ENCODE measurements at places on chromosomes 7 and 10.

GRCh38 chr7:39042670-39043069 is 65.0 kb downstream of the POU6F2 start:
- no peaks in the 10 kb centered on the region for H3K36me3 ChIP-seq
- no peak overlapping the region for H3K4me3 ChIP-seq
- H3K4me1 ChIP-seq, result no peaks in the 10 kb centered on the region
- no peak for DNase-seq
- H3K27me3 ChIP-seq, result no peaks in the 10 kb centered on the region
- H3K27ac ChIP-seq, result no peak overlapping the region

DNA sequence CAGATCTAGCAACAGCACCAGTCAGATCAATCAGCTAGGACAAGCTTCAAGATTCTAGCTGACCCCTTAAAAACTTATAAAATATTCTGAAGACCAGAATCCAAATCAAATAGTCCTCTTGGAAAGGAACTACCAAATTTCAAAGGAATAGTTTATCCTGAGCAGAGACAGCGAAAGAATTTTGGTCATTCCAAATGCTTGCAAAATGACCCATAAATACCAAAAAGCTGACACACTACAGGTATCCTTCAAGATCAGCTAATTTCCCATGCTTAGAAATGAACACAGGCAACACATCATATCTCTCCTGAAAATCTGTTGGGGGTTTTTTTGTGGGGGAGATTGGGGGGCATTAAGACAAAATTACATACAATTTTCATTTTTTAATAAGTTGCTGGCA is 78.8 kb downstream of the PDSS1 start:
- no peak overlapping the region for H3K27ac ChIP-seq
- no peaks in the 10 kb centered on the region for H3K27me3 ChIP-seq
- DNase-seq, result no peak
- H3K4me1 ChIP-seq, result peaks cover 60% of the 10 kb centered on the region
- H3K4me3 ChIP-seq, result no peak overlapping the region

- peak within 1 kb of the TSS; percentile 79 for H3K4me3 ChIP-seq
- H3K27ac ChIP-seq, result no peak within 1 kb of the TSS
- peaks cover 83% of the 10 kb centered on the region for H3K27me3 ChIP-seq
- peaks cover 9% of the 10 kb centered on the region for H3K4me1 ChIP-seq
- peaks cover 6% of the 10 kb centered on the region for H3K36me3 ChIP-seq
Measured at GRCh38 chr7:130733931-130734814, at the start of gene KLF14. KLF14 (minus strand) TSS chr7:130734207; CDS start chr7:130734033, 174 bp downstream.

DNA sequence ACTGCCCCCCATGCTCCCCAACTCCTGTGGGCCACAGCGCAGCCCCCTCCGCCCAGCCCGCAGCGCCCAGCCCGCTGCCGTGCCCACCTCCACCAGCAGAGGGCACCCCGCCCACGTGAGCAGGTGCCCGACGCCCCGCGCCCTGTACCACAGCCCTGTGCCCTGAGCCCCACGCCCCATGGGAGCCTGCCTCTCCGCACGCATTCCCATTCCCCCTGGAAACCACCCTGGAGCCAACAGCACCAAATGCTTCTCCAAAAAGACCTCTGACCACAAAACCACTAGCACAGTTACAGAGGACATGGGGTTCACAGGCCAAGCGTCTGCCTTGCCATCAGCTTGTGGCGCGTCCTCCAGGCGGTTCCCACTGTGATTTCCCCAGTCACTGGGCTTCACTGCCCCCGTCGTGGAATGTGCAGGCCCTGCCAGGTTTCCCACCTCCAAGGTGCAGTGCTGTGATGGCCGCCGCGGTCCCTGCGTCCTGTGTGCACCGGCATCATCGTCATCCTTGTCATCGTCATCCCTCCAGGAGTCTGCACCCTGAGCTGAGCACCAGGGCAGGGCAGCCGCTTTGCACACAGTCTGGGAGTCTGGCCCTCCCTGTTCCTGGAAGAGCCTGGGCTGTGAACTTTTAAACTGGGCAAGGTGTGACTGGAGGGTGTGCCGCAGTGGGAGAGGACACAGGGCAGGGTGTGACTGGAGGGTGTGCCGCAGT is 61.7 kb downstream of the PWWP2B start:
- peak; percentile 65 for DNase-seq
- no peak overlapping the region for H3K27ac ChIP-seq
- no peak overlapping the region for H3K4me3 ChIP-seq
- peaks cover 1% of the 10 kb centered on the region for H3K4me1 ChIP-seq
- no peaks in the 10 kb centered on the region for H3K27me3 ChIP-seq

- no peak overlapping the region for H3K27ac ChIP-seq
- H3K27me3 ChIP-seq, result no peaks in the 10 kb centered on the region
- no peaks in the 10 kb centered on the region for H3K36me3 ChIP-seq
- no peak overlapping the region for H3K4me3 ChIP-seq
- no peaks in the 10 kb centered on the region for H3K4me1 ChIP-seq
Measured at GRCh38 chr10:127315888-127316287, 119.5 kb upstream of the INSYN2A start.

DNA sequence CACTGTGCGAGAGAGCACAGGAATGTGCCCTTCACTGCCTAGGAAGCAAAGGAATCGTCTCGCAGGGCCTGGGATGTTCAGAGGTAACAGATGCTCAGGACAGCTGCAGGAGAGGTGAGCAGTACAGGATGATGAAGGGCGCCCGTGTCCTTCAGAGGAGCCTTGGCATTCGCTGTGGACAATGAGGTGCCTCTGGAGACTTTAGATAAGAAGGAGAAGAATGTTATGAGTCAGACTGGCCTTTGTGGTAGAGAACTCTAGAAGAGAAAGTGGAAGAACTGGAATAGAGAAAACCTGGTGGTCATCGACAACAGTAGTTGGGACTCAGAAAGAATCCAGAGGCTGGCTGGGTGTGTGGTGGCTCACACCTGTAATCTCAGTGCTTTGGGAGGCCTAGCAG is 64.4 kb upstream of the LEP start:
- H3K27me3 ChIP-seq, result peaks cover 21% of the 10 kb centered on the region
- H3K4me3 ChIP-seq, result no peak overlapping the region
- H3K4me1 ChIP-seq, result peaks cover 2% of the 10 kb centered on the region
- DNase-seq, result no peak
- no peaks in the 10 kb centered on the region for H3K36me3 ChIP-seq

DNA sequence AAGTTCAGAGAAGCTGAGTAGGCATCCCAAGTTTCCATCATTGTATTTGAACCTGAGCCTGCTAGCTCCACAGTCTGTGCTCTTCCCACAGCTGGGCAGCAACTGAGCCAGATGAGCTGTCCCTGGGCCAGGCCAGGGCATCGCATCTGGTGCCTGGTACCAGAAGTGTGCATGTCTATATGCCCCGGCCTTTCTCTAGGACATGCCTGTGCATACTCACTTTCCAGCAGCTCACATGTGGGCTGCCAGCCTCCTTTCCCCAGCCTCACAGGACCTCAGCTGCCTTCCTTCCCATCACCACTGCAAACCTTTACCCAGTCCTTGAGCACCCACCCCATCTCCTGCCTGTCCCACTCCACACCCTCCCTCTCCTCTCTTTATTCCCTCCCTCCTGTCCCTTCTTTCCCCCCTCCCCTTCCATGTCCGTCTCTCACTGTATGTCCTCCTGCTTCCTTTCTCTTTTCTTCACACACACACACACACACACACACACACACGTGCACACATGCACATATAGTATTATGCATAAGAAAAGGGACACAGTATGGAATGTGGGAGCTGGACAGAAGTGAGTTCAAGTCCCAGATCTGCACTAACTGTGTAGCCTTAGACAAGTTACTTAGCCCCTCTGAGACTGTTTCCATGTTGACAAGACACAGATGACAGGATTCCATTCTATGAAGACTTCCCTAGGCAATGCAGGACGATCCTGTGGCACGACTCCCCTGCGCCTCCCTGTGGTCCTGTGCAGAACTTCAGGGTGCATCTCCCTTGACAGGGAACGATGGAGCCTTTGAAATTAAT is 10.9 kb downstream of the CDHR1 start:
- H3K36me3 ChIP-seq, result no peaks in the 10 kb centered on the region
- no peak overlapping the region for H3K4me3 ChIP-seq
- H3K27ac ChIP-seq, result no peak overlapping the region
- H3K4me1 ChIP-seq, result no peaks in the 10 kb centered on the region
- peaks cover 6% of the 10 kb centered on the region for H3K27me3 ChIP-seq
- DNase-seq, result peak; percentile 59

DNA sequence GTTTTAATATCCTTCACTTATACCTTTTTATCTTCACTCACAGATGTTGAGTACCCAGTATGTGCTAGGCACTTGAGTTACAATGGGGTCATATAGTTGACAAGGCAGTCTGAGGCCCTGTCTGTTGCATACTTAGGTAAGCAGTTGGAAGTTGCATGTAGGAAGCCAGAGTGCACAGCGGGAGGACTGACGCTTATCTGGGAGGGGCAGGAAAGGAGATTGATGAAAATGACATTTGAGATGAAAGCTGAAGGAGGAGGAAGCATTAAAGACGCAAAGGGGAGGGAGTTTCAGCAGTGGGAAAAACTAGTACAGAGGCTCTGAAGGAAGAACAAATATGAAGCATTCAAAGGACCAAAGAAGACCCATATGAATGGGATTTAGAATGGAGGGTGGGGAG is 266.2 kb downstream of the HTR7 start:
- H3K27me3 ChIP-seq, result peaks cover 14% of the 10 kb centered on the region
- no peak for DNase-seq
- no peaks in the 10 kb centered on the region for H3K36me3 ChIP-seq
- no peak overlapping the region for H3K27ac ChIP-seq
- no peaks in the 10 kb centered on the region for H3K4me1 ChIP-seq
- H3K4me3 ChIP-seq, result no peak overlapping the region

GRCh38 chr7:25369786-25370185 is 141.5 kb upstream of the NPVF start:
- no peaks in the 10 kb centered on the region for H3K4me1 ChIP-seq
- no peak overlapping the region for H3K27ac ChIP-seq

- H3K36me3 ChIP-seq, result peaks cover 25% of the 10 kb centered on the region
- no peak overlapping the region for H3K4me3 ChIP-seq
- no peak overlapping the region for H3K27ac ChIP-seq
- no peaks in the 10 kb centered on the region for H3K4me1 ChIP-seq
Measured at GRCh38 chr10:79308969-79309665, 38.2 kb upstream of the PPIF start.

- H3K36me3 ChIP-seq, result no peaks in the 10 kb centered on the region
- no peak overlapping the region for H3K4me3 ChIP-seq
- H3K27me3 ChIP-seq, result peaks cover under 1% of the 10 kb centered on the region
Measured at GRCh38 chr7:122132341-122132740, 11.7 kb downstream of the AASS start.

GRCh38 chr7:44972562-44972961 is 6.3 kb downstream of the MYO1G start:
- H3K4me1 ChIP-seq, result peaks cover 26% of the 10 kb centered on the region
- H3K36me3 ChIP-seq, result peaks cover 57% of the 10 kb centered on the region
- peak overlapping the region; percentile 56 for H3K27ac ChIP-seq

GRCh38 chr7:143458681-143459080 is 15.4 kb downstream of the TAS2R60 start:
- H3K27ac ChIP-seq, result no peak overlapping the region
- no peak for DNase-seq
- no peaks in the 10 kb centered on the region for H3K27me3 ChIP-seq
- H3K4me3 ChIP-seq, result no peak overlapping the region
- H3K36me3 ChIP-seq, result peaks cover 5% of the 10 kb centered on the region

- H3K4me3 ChIP-seq, result no peak overlapping the region
- H3K4me1 ChIP-seq, result no peaks in the 10 kb centered on the region
- no peaks in the 10 kb centered on the region for H3K36me3 ChIP-seq
- no peak overlapping the region for H3K27ac ChIP-seq
Measured at GRCh38 chr7:83502636-83503035, 146.3 kb downstream of the SEMA3E start.

GRCh38 chr7:5419539-5420066 is 4.0 kb downstream of the TNRC18 start:
- H3K27ac ChIP-seq, result no peak overlapping the region
- H3K4me1 ChIP-seq, result peaks cover 15% of the 10 kb centered on the region
- H3K4me3 ChIP-seq, result peak overlapping the region; percentile 37
- DNase-seq, result no peak
- peaks cover 87% of the 10 kb centered on the region for H3K27me3 ChIP-seq
- no peaks in the 10 kb centered on the region for H3K36me3 ChIP-seq

DNA sequence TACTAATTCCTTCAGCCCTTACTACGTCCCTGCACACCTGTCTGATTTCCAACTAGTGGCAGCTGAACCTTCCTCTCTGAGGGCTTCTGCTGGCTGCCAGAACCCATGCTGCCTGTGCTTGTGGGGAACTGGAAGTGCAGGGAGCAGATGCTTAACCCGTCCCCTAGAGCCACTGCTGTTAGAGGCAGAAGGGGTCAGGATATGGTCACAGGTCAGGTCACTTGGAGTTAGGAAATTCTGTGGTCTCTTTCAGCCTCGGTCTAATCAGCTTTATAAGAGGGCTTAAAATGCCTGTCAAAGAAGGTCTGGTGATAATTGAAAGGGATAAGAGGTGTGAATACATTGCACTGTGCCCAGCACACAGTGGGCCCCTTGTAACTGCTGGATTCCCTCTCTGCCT is 82.0 kb downstream of the PLPP4 start:
- H3K4me1 ChIP-seq, result no peaks in the 10 kb centered on the region
- no peak for DNase-seq
- H3K4me3 ChIP-seq, result no peak overlapping the region

- H3K27me3 ChIP-seq, result no peaks in the 10 kb centered on the region
- H3K4me1 ChIP-seq, result peaks cover 31% of the 10 kb centered on the region
- H3K4me3 ChIP-seq, result no peak overlapping the region
Measured at GRCh38 chr7:77690289-77690688, 6.0 kb upstream of the RSBN1L start.

DNA sequence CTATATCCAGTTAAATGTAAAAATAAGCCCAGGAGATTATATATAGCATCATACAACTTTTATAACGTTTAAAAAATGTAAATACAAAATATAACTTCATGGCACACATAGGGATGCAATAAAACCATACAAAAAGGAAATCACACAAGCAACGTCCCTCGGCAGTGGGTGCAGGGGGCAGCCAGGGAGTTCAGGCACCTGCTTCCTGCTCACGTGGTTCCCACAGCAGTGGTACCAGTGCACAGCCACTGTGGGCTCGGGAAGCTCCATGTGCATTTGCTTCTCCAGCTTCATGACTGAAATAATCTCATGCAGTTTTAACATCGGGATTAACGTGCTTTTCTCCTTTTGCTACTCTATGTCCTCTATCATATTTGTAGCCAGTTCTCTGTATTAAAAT is 255.5 kb upstream of the CXCL12 start:
- DNase-seq, result no peak
- no peak overlapping the region for H3K4me3 ChIP-seq
- H3K27ac ChIP-seq, result no peak overlapping the region

- H3K4me3 ChIP-seq, result no peak overlapping the region
- no peaks in the 10 kb centered on the region for H3K4me1 ChIP-seq
- no peaks in the 10 kb centered on the region for H3K36me3 ChIP-seq
- DNase-seq, result no peak
Measured at GRCh38 chr7:69640925-69641594, 42.8 kb downstream of the AUTS2 start.

DNA sequence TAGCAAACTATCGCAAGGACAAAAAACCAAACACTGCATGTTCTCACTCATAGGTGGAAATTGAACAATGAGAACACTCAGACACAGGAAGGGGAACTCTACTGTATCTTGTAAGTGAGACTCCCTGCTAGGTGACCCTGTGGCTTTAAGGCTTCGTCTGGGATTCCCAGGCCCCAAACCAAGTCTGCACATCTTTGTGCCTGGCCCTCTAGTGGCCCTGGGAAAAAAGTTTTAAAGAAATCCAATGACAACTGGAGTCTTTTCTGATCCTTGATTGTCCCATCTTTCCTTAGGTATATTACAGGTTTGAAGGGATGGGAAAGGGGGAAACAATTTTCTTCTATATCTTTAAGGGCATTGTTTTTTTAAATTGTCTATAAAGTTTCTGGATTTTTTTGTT is 10.6 kb upstream of the LIPM start:
- no peak overlapping the region for H3K27ac ChIP-seq
- H3K36me3 ChIP-seq, result peaks cover 2% of the 10 kb centered on the region
- peaks cover 3% of the 10 kb centered on the region for H3K27me3 ChIP-seq
- H3K4me1 ChIP-seq, result peaks cover 26% of the 10 kb centered on the region
- H3K4me3 ChIP-seq, result no peak overlapping the region
- DNase-seq, result peak; percentile 14
